Transverse colon (tissue), 4 donors: ENCODE measurements at places on chromosomes 4 and X. TPM values are rescaled to one million over a fixed set of nuclear protein-coding genes. Genes with fewer than 3 reads are reported as not detected.
A peak's percentile ranks its signal among the peaks of the same experiment; 100 is the strongest.

CLIC2 gene
- total RNA-seq: 0.75 TPM

TMPRSS11A gene
- total RNA-seq: not detected

MID2 gene
- total RNA-seq: 6.5 TPM

HEPH gene
- 185 TPM for total RNA-seq

CT45A2 gene
- not detected for total RNA-seq

NAT8L gene
- total RNA-seq: 0.14 TPM

- no peaks in the 10 kb centered on the region for H3K27me3 ChIP-seq
- no peak overlapping the region for H3K4me3 ChIP-seq
These were observed 220.3 kb upstream of the TENM3 start for GRCh38 chr4:182022909-182023308.

DNA sequence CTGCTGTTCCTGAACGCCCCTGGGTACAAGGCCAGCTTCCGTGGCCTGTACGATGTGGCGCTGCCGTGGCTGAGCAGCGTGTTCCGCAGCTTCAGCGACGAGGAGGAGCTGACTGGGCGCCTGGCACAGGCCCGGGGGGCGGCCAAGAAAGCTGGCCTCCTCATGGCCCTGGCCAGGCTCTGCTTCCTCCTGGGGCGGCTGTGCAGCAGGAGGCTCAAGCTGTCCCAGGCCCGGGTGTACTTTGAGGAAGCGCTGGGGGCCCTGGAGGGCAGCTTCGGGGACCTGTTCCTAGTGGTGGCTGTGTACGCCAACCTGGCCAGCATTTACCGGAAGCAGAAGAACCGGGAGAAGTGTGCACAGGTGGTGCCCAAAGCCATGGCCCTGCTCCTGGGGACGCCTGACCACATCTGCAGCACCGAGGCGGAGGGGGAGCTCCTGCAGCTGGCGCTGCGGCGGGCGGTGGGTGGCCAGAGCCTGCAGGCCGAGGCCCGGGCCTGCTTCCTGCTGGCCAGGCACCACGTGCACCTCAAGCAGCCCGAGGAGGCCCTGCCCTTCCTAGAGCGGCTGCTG is 28.2 kb downstream of the SH3TC1 start:
- no peaks in the 10 kb centered on the region for H3K27me3 ChIP-seq
- no peak overlapping the region for H3K4me3 ChIP-seq
- H3K27ac ChIP-seq: no peak overlapping the region
- peaks cover 22% of the 10 kb centered on the region for H3K4me1 ChIP-seq
- H3K36me3 ChIP-seq: no peaks in the 10 kb centered on the region

- H3K4me1 ChIP-seq: no peaks in the 10 kb centered on the region
- DNase-seq: no peak
- no peaks in the 10 kb centered on the region for H3K36me3 ChIP-seq
These were observed 75.9 kb upstream of the GAB1 start for GRCh38 chr4:143260750-143261149.

GRCh38 chr4:4808086-4808485 is 51.4 kb upstream of the MSX1 start:
- no peaks in the 10 kb centered on the region for H3K4me1 ChIP-seq
- H3K27me3 ChIP-seq: no peaks in the 10 kb centered on the region
- H3K27ac ChIP-seq: no peak overlapping the region
- H3K4me3 ChIP-seq: no peak overlapping the region
- DNase-seq: no peak

GRCh38 chrX:149473966-149474365 is 31.1 kb downstream of the IDS start:
- no peak for DNase-seq
- no peak overlapping the region for H3K4me3 ChIP-seq
- H3K27ac ChIP-seq: no peak overlapping the region
- H3K36me3 ChIP-seq: no peaks in the 10 kb centered on the region
- no peaks in the 10 kb centered on the region for H3K27me3 ChIP-seq

- H3K27me3 ChIP-seq: no peaks in the 10 kb centered on the region
- H3K4me3 ChIP-seq: no peak overlapping the region
- no peaks in the 10 kb centered on the region for H3K36me3 ChIP-seq
- H3K4me1 ChIP-seq: peaks cover 6% of the 10 kb centered on the region
- no peak overlapping the region for H3K27ac ChIP-seq
- DNase-seq: no peak
These were observed 14.5 kb downstream of the TMEM131L start for GRCh38 chr4:153480704-153481103.

- no peaks in the 10 kb centered on the region for H3K27me3 ChIP-seq
- H3K4me1 ChIP-seq: no peaks in the 10 kb centered on the region
- H3K4me3 ChIP-seq: no peak overlapping the region
- DNase-seq: no peak
- H3K36me3 ChIP-seq: no peaks in the 10 kb centered on the region
These were observed 949.2 kb downstream of the TECRL start for GRCh38 chr4:63460075-63460474.

GRCh38 chr4:13706716-13707115 is 79.2 kb upstream of the BOD1L1 start:
- no peaks in the 10 kb centered on the region for H3K36me3 ChIP-seq
- no peak overlapping the region for H3K27ac ChIP-seq
- peaks cover 5% of the 10 kb centered on the region for H3K4me1 ChIP-seq
- no peaks in the 10 kb centered on the region for H3K27me3 ChIP-seq
- DNase-seq: no peak
- no peak overlapping the region for H3K4me3 ChIP-seq

DNA sequence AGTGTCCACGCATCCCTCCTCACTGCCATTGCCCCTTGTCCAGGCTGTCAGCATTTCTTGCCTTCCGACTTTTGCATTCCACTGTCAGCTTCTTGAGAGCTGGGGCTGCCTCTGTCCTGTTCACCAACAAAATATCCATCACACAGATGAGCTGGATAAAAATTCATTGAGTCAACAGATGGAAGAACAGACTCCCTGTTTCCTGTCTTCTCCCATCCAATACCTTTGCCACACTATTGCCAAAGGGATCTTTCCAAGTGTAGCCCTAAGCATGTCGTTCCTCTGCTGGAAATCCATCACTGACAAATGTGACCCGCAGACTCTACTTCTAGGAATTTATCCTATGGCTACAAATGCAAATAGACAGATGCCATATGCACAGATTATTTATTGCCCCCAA is 78.0 kb upstream of the PJA1 start:
- no peaks in the 10 kb centered on the region for H3K27me3 ChIP-seq
- H3K4me3 ChIP-seq: no peak overlapping the region
- H3K36me3 ChIP-seq: no peaks in the 10 kb centered on the region

GRCh38 chr4:125316791-125317524 is 2.2 kb downstream of the FAT4 start:
- peaks cover 16% of the 10 kb centered on the region for H3K4me1 ChIP-seq
- H3K36me3 ChIP-seq: no peaks in the 10 kb centered on the region
- peaks cover 45% of the 10 kb centered on the region for H3K27me3 ChIP-seq
- peak; percentile 14 for DNase-seq
- H3K4me3 ChIP-seq: peak overlapping the region; percentile 45
- H3K27ac ChIP-seq: peak overlapping the region; percentile 93

DNA sequence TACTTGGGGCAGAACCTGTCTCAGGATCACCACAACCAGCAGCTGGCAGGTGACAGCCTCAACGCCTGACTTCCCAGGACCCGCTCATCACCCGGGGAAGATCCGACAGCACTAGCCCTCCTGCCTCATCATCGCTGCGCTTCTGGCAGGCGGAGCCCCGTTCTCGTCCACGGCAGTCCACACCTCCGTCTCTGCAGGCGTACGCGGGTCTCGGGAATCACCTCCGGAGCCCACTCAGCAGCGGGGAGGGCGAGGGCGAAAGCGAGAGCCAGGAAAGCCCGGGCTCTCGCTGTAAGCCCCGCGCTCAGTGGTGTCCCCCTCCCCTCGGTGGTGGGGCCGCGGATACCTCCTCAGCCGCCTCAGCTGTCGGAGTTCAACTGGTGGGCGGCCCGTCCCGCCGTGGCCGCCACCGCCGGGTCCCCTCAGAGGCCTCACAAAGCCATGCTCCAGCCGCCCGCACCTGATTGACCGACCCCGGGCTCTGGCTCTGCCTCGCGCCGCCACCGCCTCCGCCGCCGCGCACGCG is 518 bp upstream of the CNKSR2 start:
- peak overlapping the region; percentile 56 for H3K4me3 ChIP-seq
- no peak overlapping the region for H3K27ac ChIP-seq
- H3K27me3 ChIP-seq: peaks cover 27% of the 10 kb centered on the region

- no peak overlapping the region for H3K27ac ChIP-seq
- H3K4me1 ChIP-seq: no peaks in the 10 kb centered on the region
- H3K27me3 ChIP-seq: no peaks in the 10 kb centered on the region
- no peak overlapping the region for H3K4me3 ChIP-seq
These were observed 32.6 kb upstream of the MSMO1 start for GRCh38 chr4:165294907-165295306.

DNA sequence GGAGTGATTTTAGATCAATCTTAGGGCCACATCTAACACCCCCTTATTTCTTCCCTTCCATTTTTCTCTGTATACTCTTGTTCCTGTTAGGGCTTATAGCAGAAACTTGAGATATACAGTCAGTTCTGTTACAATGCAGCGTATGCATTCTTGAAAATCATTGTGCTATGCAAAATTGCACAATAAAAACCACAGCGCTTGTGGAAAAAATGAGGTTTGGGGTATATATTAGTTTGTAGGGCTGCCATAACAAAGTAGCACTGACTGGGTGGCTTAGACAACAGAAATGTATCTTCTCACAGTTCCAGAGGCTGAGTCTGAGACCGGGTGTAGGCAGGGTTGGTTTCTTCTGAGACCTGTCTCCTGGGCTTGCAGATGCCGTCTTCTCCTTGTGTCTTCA is 59.0 kb downstream of the WWC2 start:
- H3K36me3 ChIP-seq: no peaks in the 10 kb centered on the region
- H3K4me1 ChIP-seq: no peaks in the 10 kb centered on the region
- no peak for DNase-seq
- H3K4me3 ChIP-seq: no peak overlapping the region
- no peaks in the 10 kb centered on the region for H3K27me3 ChIP-seq

GRCh38 chr4:123345935-123346300 is 50.7 kb upstream of the SPRY1 start:
- no peaks in the 10 kb centered on the region for H3K27me3 ChIP-seq
- no peaks in the 10 kb centered on the region for H3K36me3 ChIP-seq

- H3K4me3 ChIP-seq: no peak overlapping the region
- no peaks in the 10 kb centered on the region for H3K4me1 ChIP-seq
- no peak overlapping the region for H3K27ac ChIP-seq
- no peaks in the 10 kb centered on the region for H3K27me3 ChIP-seq
- no peaks in the 10 kb centered on the region for H3K36me3 ChIP-seq
These were observed 1169.5 kb upstream of the PABPC4L start for GRCh38 chr4:135371137-135371536.

DNA sequence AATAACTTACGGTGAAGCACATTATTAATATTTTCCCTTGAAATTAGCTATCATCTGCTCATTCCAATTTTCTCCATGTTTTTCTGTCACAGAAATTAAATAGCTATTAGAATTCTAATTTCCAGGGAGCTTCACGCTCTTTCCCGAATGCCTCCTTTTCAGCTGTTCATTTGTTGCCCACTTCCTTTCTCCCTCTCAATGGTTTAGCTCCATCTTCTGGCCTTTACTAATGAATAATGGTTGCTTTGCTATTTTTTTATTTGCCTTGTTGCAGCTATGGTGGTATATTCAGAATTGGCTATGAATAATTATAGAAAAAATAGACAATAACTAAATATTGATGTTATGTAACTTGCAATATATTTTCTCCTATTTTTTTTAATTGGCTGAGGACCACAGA is 70.5 kb downstream of the GRIA2 start:
- no peak for DNase-seq
- no peak overlapping the region for H3K27ac ChIP-seq
- no peaks in the 10 kb centered on the region for H3K36me3 ChIP-seq
- no peaks in the 10 kb centered on the region for H3K27me3 ChIP-seq
- H3K4me3 ChIP-seq: no peak overlapping the region
